Activated gamma-delta T cell (primary cell): ENCODE measurements at places on chromosomes 6 and 20.

- DNase-seq: no peak
Measured at GRCh38 chr20:435558-435957, 26.8 kb downstream of the TBC1D20 start.

DNA sequence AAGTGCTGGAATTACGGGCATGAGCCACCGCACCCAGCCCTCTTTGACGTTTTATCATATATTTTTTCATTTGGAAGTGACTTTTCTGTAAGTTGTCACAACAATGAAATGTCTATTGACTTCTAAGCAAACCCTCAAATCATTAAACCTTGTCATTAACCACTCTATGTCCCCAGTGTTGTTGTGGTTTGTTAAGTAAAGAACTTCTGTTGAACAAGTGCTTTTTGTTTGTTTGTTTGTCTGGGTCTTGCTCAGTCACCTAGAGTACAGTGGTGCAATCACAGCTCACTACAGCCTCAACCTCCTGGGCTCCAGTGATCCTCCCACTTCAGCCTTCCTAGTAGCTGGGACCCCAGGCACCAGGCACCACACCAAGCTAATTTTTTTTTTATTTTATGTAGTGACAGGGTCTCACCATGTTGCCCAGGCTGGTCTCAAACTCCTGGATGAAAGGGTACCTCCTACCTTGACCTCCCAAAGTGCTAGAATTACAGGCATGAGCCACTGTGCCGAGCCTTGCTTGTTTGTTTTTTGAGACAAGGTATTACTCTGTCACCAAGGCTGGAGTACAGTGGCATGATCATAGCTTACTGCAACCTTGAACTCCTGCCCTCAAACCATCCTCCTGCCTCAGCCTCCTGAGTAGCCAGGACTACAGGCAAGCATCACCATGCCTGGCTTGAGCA lies 57.6 kb upstream of the LOC128125822 start:
- no peak for DNase-seq

GRCh38 chr6:44463728-44464450 lies 76.4 kb downstream of the CDC5L start:
- no peak for DNase-seq

- DNase-seq: no peak
Measured at GRCh38 chr20:18835466-18836256, 22.1 kb downstream of the SCP2D1 start.

GRCh38 chr6:7978736-7979135 lies 68.1 kb upstream of the TXNDC5 start:
- no peak for DNase-seq

DNA sequence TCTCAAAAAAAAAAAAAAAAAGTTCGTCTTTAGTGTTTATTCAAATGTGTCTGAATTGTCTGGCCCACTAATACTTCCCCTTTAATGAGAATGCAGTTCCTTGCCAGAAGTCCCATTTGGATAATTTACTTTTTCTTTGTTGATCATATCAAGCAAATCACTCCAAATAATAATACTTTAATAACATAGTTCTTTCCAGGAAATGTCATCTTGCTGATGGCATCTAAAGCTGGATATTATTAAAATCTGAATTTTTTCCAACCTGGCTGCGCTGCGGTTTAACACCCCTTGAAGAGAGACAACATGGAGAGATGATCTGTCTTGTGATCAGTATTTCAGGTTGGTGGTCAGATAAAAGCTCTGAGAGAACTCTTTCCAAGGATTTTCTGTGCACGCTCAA lies 111.2 kb upstream of the CNKSR3 start:
- no peak for DNase-seq
